ENCODE measurements at places on chromosomes 12 and 14. TPM values are rescaled to one million over a fixed set of nuclear protein-coding genes. Genes with fewer than 3 reads are reported as not detected.

The IL22 gene
- total RNA-seq = not detected

The ANO4 gene
- total RNA-seq = not detected

The RDH12 gene
- total RNA-seq = not detected

The LALBA gene
- total RNA-seq = not detected

The OR6C2 gene
- total RNA-seq = not detected

The OR4N5 gene
- not detected for total RNA-seq

The SYCP3 gene
- not detected for total RNA-seq

The KRT75 gene
- 38.5 TPM for total RNA-seq
